ENCODE measurements at places on chromosomes 6 and 20. TPM values are rescaled to one million over a fixed set of nuclear protein-coding genes. Genes with fewer than 3 reads are reported as not detected.

Gene ADGRF5
- total RNA-seq: 61.7 TPM

DNA sequence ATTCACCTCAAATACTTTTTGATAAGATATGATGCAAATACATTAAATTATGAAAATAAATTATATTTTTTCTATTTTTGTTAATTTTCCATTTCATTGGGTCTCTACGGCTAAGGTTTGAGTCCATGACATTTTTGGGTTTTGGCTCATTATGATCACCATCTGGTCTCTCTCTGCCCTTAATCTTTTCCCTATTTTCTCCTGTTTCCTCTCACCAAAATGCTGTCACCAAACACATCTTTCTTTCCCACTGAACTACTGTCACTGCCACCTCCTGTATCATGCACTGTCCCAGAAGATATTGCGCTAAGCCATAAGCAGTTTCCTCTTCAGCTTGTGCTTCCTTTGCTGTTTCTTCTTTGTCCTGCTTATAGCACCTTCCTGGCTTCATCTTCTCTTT is 42.0 kb upstream of the OGFRL1 start:
- no peak overlapping the region for H3K4me3 ChIP-seq
- H3K4me1 ChIP-seq: no peaks in the 10 kb centered on the region
- H3K27me3 ChIP-seq: no peaks in the 10 kb centered on the region
- no peaks in the 10 kb centered on the region for H3K36me3 ChIP-seq

GRCh38 chr20:51199920-51200319 is 177.0 kb upstream of the KCNG1 start:
- no peak for DNase-seq
- H3K4me3 ChIP-seq: no peak overlapping the region
- H3K4me1 ChIP-seq: no peaks in the 10 kb centered on the region
- H3K27ac ChIP-seq: no peak overlapping the region

Gene OR2J3
- total RNA-seq: not detected

- no peaks in the 10 kb centered on the region for H3K36me3 ChIP-seq
- H3K4me1 ChIP-seq: peaks cover 29% of the 10 kb centered on the region
- H3K27me3 ChIP-seq: no peaks in the 10 kb centered on the region
- no peak for DNase-seq
- H3K27ac ChIP-seq: peak overlapping the region; percentile 97
- H3K4me3 ChIP-seq: peak overlapping the region; percentile 87
Observed at GRCh38 chr6:166955865-166956443, 396 bp downstream of the RNASET2 start.

GRCh38 chr20:57398231-57398821 is 7.1 kb downstream of the RBM38 start:
- H3K27ac ChIP-seq: no peak overlapping the region
- no peaks in the 10 kb centered on the region for H3K27me3 ChIP-seq
- DNase-seq: peak; percentile 20
- peaks cover 4% of the 10 kb centered on the region for H3K36me3 ChIP-seq
- H3K4me3 ChIP-seq: no peak overlapping the region
- H3K4me1 ChIP-seq: no peaks in the 10 kb centered on the region

DNA sequence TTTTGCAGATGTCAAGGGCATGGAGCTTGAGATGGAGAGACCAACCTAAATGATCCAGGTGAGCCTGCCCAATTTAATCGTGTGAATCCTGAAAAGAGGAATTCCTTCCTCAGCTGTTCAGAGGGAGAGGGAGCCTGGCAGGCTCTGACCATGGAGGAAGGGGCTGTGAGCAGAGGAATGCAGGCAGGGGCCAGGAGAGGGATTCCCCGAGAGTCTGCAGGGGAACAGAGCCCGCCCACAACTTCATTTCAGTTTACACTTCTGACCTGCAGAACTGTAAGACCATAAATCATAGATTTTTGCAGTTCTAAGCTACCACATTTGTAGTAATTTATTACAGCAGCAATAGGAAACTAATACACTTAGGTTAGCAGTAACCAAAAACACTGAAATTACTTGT is 164.1 kb downstream of the TBXT start:
- DNase-seq: no peak
- no peaks in the 10 kb centered on the region for H3K36me3 ChIP-seq
- H3K4me1 ChIP-seq: peaks cover 20% of the 10 kb centered on the region
- H3K27me3 ChIP-seq: no peaks in the 10 kb centered on the region

Gene FAM209B
- total RNA-seq: 0.56 TPM

DNA sequence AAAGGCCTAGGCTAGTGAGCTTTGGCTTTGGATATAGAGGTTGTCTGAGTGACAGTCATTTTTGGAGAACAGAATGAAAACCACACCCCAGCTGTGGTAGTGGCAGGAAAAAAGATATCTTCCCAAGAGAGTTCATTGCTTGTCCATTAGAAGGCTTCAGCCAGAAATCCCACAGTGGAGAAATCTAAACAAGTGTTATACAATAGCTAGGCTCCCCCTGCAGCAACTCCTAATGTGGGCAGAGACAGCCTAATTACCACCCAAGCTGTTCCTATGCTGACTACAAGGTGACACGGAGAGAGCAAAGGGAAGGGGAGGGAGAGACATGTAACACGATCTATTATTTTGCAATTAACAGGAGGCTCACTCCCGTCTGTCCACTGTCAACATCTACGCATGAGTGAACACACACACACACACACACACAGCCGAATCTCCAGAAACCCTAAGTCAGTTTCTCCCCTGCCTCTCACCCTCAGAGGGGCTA is 147.5 kb upstream of the TCF21 start:
- H3K27me3 ChIP-seq: no peaks in the 10 kb centered on the region
- H3K27ac ChIP-seq: no peak overlapping the region
- no peaks in the 10 kb centered on the region for H3K36me3 ChIP-seq
- H3K4me1 ChIP-seq: no peaks in the 10 kb centered on the region

- peak; percentile 85 for DNase-seq
- peaks cover 6% of the 10 kb centered on the region for H3K36me3 ChIP-seq
- H3K4me3 ChIP-seq: peak within 1 kb of the TSS; percentile 4
- H3K27ac ChIP-seq: peak within 1 kb of the TSS; percentile 97
Observed at GRCh38 chr6:33298773-33299236, at the start of gene RGL2. TSS of gene RGL2 (minus strand) at chr6:33298942. CDS start at chr6:33298610, 332 bp downstream.

GRCh38 chr6:134345789-134346188 is 27.9 kb upstream of the SGK1 start:
- no peak for DNase-seq
- H3K27me3 ChIP-seq: no peaks in the 10 kb centered on the region
- no peaks in the 10 kb centered on the region for H3K4me1 ChIP-seq
- no peak overlapping the region for H3K27ac ChIP-seq
- H3K4me3 ChIP-seq: no peak overlapping the region

Gene GPX5
- total RNA-seq: not detected

Gene SPATA25
- total RNA-seq: 8.8 TPM

DNA sequence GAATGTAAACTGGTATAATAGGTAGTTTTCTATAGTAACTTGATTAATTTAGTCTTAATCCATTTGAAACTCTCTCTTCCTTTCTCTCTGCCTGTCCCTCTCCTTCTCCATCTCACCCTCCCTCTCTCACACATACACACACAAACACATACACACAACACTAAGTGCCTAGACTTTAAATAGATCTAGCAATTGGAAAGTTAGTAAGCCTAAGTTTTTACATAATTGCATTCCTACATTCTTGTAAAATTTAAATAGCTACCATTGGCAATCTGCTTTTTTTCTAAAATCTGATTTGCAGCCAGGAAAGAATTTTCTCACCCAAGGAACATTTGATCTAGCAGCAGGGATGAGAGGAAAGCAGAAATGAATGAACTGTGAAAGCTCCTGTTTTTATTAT is 15.7 kb downstream of the GFRA4 start:
- no peak overlapping the region for H3K27ac ChIP-seq
- no peak for DNase-seq
- peaks cover 2% of the 10 kb centered on the region for H3K36me3 ChIP-seq
- peaks cover 7% of the 10 kb centered on the region for H3K4me1 ChIP-seq
- no peaks in the 10 kb centered on the region for H3K27me3 ChIP-seq
- H3K4me3 ChIP-seq: no peak overlapping the region

DNA sequence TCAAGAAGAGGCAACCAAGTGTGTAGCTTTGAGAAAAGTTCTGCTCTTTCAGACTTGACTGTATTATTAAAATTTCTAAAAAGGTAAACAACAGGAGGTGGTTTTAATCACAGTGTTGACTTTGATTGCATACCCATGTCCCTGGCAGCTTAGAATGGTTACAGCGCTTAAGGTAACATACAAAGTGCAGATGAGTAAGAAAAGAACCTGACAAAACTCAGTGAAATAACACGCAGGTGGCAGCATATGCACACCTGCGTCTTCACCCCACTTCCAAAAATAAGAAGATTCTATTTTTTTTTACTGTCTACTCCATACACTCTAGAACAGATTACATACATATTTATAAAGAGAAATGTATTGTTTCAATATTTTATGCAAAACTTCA is 233.5 kb downstream of the GMPR start:
- H3K4me3 ChIP-seq: no peak overlapping the region
- DNase-seq: no peak
- H3K27ac ChIP-seq: no peak overlapping the region
- H3K4me1 ChIP-seq: peaks cover 15% of the 10 kb centered on the region

- H3K27me3 ChIP-seq: no peaks in the 10 kb centered on the region
- no peak for DNase-seq
- no peak overlapping the region for H3K27ac ChIP-seq
- H3K4me1 ChIP-seq: peaks cover 25% of the 10 kb centered on the region
- peaks cover 25% of the 10 kb centered on the region for H3K36me3 ChIP-seq
- H3K4me3 ChIP-seq: no peak overlapping the region
Observed at GRCh38 chr6:37175332-37176267, 5.6 kb downstream of the PIM1 start.

- peak; percentile 96 for DNase-seq
- H3K4me3 ChIP-seq: no peak overlapping the region
- peaks cover 11% of the 10 kb centered on the region for H3K4me1 ChIP-seq
Observed at GRCh38 chr20:63538204-63539091, 1.3 kb upstream of the PTK6 start.

GRCh38 chr6:23600118-23600517 is 525.9 kb upstream of the NRSN1 start:
- no peak for DNase-seq
- H3K4me3 ChIP-seq: no peak overlapping the region
- H3K36me3 ChIP-seq: no peaks in the 10 kb centered on the region
- H3K27me3 ChIP-seq: no peaks in the 10 kb centered on the region
- H3K27ac ChIP-seq: no peak overlapping the region
- H3K4me1 ChIP-seq: no peaks in the 10 kb centered on the region

GRCh38 chr20:20489648-20490341 is 121.9 kb downstream of the INSM1 start:
- no peaks in the 10 kb centered on the region for H3K4me1 ChIP-seq
- DNase-seq: no peak
- H3K27me3 ChIP-seq: no peaks in the 10 kb centered on the region
- H3K27ac ChIP-seq: no peak overlapping the region
- peaks cover 17% of the 10 kb centered on the region for H3K36me3 ChIP-seq

Gene ADGRG6
- total RNA-seq: 9.5 TPM

DNA sequence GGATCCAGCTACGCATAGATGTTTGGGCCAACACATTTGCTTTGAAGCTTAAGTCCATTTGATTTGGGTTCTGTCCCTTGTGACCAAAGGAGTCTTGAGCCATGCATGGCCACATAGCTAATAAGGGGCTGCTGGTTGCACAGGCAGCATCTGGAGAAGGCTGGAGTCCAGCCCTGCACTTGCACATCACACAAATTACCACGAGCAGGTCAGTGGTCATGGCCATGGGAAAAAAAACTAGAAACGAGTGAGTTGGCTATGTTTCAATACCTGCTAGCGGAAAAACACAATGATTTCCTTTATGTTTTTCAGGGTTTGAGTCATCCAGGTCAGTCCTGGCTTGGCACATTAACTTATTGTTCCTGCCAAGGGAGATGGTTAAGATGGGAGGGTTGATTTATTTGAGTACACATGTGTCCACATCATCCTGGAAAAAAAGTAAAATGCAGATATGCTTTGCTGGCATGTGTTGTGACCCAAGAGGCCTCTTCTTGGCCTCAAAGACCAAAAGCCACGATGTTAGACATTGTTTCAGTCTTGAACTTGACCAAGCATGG is 5.6 kb upstream of the STX16 start:
- no peak overlapping the region for H3K4me3 ChIP-seq
- H3K27me3 ChIP-seq: no peaks in the 10 kb centered on the region
- H3K27ac ChIP-seq: no peak overlapping the region
- peak; percentile 10 for DNase-seq

GRCh38 chr6:12034837-12035236 is 22.7 kb downstream of the HIVEP1 start:
- no peak for DNase-seq
- H3K27ac ChIP-seq: no peak overlapping the region
- peaks cover 17% of the 10 kb centered on the region for H3K4me1 ChIP-seq
- no peak overlapping the region for H3K4me3 ChIP-seq
- no peaks in the 10 kb centered on the region for H3K27me3 ChIP-seq

DNA sequence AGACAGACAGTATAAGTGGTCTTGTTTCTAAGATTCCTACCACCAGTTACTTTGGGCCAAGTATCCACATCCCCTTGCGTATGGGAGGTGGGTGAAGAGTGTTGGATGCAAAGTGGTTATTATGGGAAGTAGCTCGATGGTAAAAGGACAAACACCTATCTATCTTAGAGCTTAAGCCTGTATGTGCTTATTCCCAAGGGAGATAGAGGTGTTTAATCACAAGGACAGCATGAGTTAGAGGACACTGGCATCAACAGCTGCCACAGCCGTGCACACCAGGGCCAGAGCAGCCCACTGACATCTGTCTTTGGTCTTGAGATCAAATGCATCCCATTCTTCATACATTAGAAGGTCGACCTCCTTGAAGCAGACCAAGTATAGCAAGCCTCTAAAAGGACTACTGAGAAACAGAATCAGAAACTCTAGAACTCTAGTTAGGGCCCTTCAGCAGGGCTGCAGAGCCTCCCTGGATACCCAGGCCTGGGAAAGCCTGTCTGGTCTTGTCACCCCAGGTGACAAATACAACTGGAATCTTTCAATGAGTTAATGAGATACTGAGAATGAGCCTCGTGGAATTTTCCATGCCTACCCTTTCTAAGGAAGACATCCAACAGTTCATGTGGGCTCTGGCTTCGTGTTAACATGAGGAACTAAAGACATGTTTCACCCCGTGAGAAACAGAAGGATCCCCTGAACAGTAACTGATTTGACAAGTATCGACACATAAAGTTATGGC is 28.7 kb downstream of the TXNDC5 start:
- peaks cover 62% of the 10 kb centered on the region for H3K36me3 ChIP-seq
- H3K4me1 ChIP-seq: no peaks in the 10 kb centered on the region
- DNase-seq: no peak
- H3K27ac ChIP-seq: no peak overlapping the region

DNA sequence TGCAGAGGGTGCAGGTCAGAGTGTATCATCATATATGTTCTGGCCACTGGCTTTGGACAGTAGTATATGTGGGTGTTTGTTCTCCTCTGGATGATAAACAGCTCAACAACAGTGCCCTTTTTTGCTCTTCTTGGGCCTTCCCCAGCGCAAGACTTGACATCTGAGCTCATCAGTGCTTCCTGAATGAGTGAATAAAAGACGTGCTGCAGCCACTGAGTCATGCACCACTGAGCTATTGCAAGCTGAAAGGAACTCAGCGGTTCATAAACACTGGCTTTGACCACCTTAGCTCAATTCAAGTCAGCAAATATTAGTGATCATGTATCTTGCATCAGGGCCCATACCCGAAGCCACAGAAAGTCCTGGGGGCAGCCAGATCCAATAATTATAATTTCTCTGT is 105.3 kb upstream of the KCNG1 start:
- H3K27me3 ChIP-seq: no peaks in the 10 kb centered on the region
- no peak overlapping the region for H3K4me3 ChIP-seq
- no peak overlapping the region for H3K27ac ChIP-seq
